ENCODE measurements at places on chromosomes 3 and 15.
A peak's percentile ranks its signal among the peaks of the same experiment; 100 is the strongest.

- H3K27me3 ChIP-seq, result peaks cover 15% of the 10 kb centered on the region
- H3K4me3 ChIP-seq, result peak overlapping the region; percentile 88
- H3K27ac ChIP-seq, result no peak overlapping the region
- peaks cover 23% of the 10 kb centered on the region for H3K4me1 ChIP-seq
Measured at GRCh38 chr3:12994357-12994606, 78.9 kb downstream of the IQSEC1 start.

DNA sequence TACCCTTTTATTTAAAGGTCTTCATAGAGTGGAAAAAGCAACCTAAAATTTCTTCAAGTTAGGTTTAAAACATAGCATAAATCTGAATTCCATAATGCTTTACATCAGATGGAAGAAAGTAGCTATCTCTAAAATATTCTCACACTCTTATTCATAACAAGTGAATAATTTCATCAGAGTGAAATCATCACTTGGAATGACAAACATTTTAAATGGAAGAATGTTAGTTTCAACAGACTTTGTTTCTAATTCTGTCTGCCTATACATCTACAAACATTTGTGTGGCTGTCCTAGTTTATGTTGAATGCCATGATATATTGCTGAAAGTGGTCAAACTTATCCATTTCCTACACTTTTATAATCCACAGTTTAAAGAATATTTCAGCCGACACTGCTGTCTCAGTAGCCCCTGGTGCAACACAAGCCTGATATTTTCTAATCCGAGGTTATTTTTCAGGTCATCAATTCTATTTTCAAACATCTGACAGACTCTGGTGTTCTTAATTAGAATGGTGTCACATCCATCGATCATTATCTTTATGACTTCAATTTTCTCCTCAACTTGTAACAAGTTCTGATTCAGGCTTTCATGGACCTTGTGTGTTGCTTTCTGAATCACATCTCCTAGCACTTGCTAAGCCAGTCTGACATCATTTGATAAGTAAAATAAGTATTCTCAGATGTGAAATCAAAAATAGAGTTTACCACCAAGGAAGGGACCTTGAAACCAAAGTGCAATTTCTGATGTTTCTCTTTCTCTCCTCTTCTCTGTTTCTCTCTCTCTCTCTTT lies 17.1 kb upstream of the CNTN3 start:
- no peaks in the 10 kb centered on the region for H3K36me3 ChIP-seq
- H3K27me3 ChIP-seq, result no peaks in the 10 kb centered on the region
- H3K4me1 ChIP-seq, result peaks cover 67% of the 10 kb centered on the region
- peak; percentile 25 for DNase-seq
- peak overlapping the region; percentile 78 for H3K4me3 ChIP-seq
- peak overlapping the region; percentile 76 for H3K27ac ChIP-seq

DNA sequence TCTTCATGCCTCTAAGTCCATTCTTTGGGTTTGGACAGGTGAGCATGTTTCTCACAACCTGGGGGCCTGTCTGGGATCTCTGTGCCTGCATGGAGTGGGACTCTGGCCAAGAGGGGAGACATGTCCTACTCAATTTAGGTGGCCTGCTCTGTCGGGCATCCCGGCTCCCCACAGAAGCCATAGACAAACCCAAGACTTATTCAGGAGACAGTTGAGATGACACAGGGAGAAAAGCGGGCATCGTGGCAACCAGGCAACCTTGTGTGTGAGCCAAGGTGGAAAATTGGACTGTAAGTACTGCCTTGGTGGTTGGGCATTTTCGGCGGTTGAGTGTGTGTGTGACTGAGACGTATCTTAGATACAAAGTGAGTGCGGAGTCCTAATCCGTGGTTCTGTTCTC lies 40.5 kb downstream of the PPCDC start:
- no peak for DNase-seq
- H3K4me3 ChIP-seq, result no peak overlapping the region
- H3K36me3 ChIP-seq, result no peaks in the 10 kb centered on the region

DNA sequence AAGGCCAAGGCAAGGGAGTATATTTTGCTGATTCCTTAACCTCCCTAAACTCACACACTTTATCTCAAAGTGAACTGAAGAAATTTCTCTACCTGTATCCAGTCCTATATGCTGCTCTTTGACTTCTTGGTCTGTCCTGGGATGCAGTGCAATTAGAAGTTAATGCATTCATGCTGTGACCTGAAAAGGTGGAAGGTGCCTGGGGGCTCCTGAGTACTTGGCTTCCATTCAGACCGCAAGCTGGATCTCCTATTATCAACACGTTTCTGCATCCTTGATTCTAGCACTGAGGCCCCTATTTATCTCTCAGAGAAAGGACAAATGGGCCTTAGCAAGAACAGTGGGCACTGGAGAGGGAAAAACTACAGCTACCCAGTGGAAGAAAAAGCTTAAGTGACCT lies 17.7 kb upstream of the CADPS start:
- no peaks in the 10 kb centered on the region for H3K4me1 ChIP-seq
- no peak for DNase-seq
- H3K4me3 ChIP-seq, result no peak overlapping the region
- no peaks in the 10 kb centered on the region for H3K27me3 ChIP-seq
- H3K36me3 ChIP-seq, result no peaks in the 10 kb centered on the region
- H3K27ac ChIP-seq, result no peak overlapping the region

- peaks cover 24% of the 10 kb centered on the region for H3K4me1 ChIP-seq
- H3K4me3 ChIP-seq, result no peak overlapping the region
- no peaks in the 10 kb centered on the region for H3K36me3 ChIP-seq
- DNase-seq, result no peak
- no peaks in the 10 kb centered on the region for H3K27me3 ChIP-seq
- no peak overlapping the region for H3K27ac ChIP-seq
Measured at GRCh38 chr15:100940767-100941379, 21.7 kb downstream of the LRRK1 start.

DNA sequence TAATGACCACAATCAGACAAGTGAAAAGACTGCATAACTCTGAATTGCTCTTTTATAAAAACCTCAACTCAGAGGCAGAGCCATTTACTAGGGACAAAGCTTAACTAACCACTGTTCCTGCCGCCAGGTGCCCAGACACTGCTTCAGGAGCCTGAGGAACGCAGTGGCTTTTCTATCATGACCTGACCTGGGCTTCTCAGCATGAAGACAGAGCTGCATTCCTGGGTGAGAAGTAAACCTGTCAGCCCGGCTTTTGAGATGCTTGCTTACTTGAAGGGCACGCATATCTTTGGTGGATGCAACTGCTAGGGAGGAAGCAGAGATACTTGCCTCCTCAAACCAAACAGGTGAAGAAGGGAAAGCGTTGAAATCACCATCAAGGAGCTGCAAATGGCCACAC lies 7.9 kb downstream of the LRRC31 start:
- H3K27ac ChIP-seq, result no peak overlapping the region
- H3K4me3 ChIP-seq, result no peak overlapping the region
- no peak for DNase-seq
- peaks cover 6% of the 10 kb centered on the region for H3K4me1 ChIP-seq

- peaks cover 29% of the 10 kb centered on the region for H3K27me3 ChIP-seq
- no peak overlapping the region for H3K27ac ChIP-seq
- no peaks in the 10 kb centered on the region for H3K36me3 ChIP-seq
- peaks cover 12% of the 10 kb centered on the region for H3K4me1 ChIP-seq
Measured at GRCh38 chr3:72232777-72233176, 447.8 kb upstream of the PROK2 start.

DNA sequence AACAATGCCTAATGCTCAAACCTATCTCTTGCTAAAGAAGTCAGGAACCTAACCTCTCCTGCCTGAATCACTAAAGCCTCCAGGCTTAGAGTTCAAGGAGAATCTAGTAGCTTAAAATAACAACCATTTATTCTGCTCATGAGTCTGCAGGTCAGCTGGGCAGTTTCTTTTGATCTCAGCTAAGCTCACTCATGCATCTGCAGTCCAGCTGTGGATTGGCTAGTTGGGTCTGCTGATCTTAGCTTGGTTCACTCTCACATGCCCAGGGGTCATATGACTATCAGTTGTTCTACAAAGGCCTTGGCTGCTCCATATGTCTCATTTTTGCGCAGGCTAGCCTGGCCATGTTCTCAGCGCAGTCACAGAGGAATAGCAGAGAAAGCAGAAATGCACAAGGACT lies 109.2 kb upstream of the STT3B start:
- no peaks in the 10 kb centered on the region for H3K27me3 ChIP-seq
- no peak overlapping the region for H3K4me3 ChIP-seq
- H3K4me1 ChIP-seq, result peaks cover 22% of the 10 kb centered on the region

GRCh38 chr3:13296662-13297061 lies 123.5 kb downstream of the NUP210 start:
- H3K4me1 ChIP-seq, result peaks cover 12% of the 10 kb centered on the region
- peaks cover 23% of the 10 kb centered on the region for H3K27me3 ChIP-seq
- no peak overlapping the region for H3K27ac ChIP-seq
- H3K36me3 ChIP-seq, result no peaks in the 10 kb centered on the region

- H3K4me3 ChIP-seq, result peak overlapping the region; percentile 70
- H3K36me3 ChIP-seq, result peaks cover 81% of the 10 kb centered on the region
- peaks cover 97% of the 10 kb centered on the region for H3K4me1 ChIP-seq
- H3K27ac ChIP-seq, result peak overlapping the region; percentile 95
- DNase-seq, result peak; percentile 37
Measured at GRCh38 chr3:134366928-134367811, 7.1 kb downstream of the AMOTL2 start.

- H3K36me3 ChIP-seq, result no peaks in the 10 kb centered on the region
- H3K27me3 ChIP-seq, result no peaks in the 10 kb centered on the region
- no peak overlapping the region for H3K4me3 ChIP-seq
- no peak for DNase-seq
- no peak overlapping the region for H3K27ac ChIP-seq
Measured at GRCh38 chr3:85164436-85164835, 205.6 kb downstream of the CADM2 start.

DNA sequence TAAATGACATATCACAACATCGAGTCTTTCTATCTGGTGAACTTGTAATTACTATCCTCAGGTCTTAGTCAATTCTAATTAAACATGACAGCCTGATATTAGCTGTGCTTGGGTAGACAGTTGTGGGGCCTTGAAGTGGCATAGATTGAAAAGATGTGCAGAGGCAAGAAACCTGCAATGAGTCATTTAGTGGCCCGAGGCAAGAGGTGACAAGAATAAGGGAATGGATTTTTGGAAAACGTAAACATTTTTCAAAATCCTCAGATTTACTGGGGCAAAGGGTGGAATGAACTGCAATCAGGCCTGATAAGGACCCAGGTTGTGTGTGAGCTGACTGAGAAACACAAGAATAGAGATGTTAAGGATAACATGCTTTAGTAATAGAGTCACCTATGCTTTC lies 29.5 kb upstream of the ULK4 start:
- no peak overlapping the region for H3K27ac ChIP-seq
- H3K27me3 ChIP-seq, result no peaks in the 10 kb centered on the region
- peaks cover 14% of the 10 kb centered on the region for H3K4me1 ChIP-seq
- DNase-seq, result no peak
- no peak overlapping the region for H3K4me3 ChIP-seq

Measured in HFFc6 (cell line).